ENCODE measurements at places on chromosomes 7 and 10.

GRCh38 chr10:37125191-37125732 is at the start of gene ANKRD30A:
ANKRD30A (plus strand) TSS chr10:37125598; CDS start chr10:37125788, 190 bp downstream.
- DNase-seq: no peak

DNA sequence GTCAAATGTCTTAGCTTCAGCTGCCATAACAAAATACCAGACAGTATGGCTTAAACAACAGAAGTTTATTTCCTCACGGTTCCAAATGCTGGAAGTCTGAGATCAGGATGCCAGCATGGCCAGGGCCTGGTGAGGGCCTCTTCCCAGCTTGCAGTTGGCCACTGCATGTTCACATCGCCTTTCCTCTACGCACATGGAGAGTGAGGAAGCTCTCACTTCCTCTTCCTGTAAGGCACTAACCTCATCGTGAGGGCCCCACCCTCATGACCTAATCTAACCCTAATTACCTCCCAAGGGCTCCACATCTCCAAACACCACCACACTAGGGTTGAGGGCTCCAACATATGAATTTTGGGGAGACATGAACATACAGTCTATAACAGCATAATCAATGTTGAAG is 14.4 kb downstream of the ZNF33B start:
- no peak for DNase-seq

GRCh38 chr10:43980313-43980712 is 331.6 kb upstream of the ZNF32 start:
- no peak for DNase-seq

DNA sequence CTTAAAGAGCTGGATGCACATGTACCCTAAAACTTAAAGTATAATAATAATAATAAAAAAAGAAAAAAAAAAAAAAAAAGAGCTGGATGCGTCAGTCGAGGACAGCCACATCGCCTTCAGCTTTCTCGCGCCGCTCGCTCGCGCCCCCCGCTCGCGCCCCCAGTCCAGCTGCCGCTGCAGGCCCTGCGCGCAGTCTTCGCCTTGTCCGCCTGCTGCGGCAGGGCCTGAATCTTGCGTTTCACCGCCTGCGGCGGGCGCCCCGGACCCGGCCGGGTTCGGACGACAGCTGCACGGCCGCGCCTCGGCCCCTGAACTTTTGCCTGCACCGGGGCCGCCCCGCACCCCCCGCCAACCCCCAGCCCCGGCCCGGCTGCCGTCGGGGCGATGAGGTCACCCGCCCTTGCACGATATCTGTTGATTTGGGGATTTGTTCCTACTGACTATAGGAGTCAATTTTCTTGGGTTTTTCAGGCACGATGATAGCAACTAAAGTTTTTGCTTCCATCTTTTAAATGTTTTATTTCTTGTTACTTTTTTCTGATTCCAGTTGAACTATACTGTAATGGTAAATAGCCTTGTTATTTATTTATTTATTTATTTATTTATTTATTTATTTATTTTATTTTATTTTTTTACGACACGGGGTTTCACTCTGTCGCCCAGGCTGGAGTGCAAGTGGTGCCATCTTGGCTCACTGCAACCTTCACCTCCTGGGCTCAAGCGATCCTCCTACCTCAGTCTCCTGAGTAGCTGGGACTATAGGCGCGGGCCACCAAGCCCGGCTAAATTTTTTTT is 33.5 kb upstream of the CPN1 start:
- DNase-seq: no peak

GRCh38 chr10:84484541-84484940 is 156.2 kb downstream of the CCSER2 start:
- no peak for DNase-seq
